ENCODE measurements at places on chromosomes 2 and 18. TPM values are rescaled to one million over a fixed set of nuclear protein-coding genes. Genes with fewer than 3 reads are reported as not detected.

The EFHD1 gene
- not detected for total RNA-seq

The NAT8 gene
- total RNA-seq, result not detected

The ATOH8 gene
- 5.4 TPM for total RNA-seq

The DNER gene
- 0.07 TPM for total RNA-seq

The PTPRM gene
- total RNA-seq, result 98.0 TPM

The STAT4 gene
- 0.07 TPM for total RNA-seq

The HMSD gene
- 0.27 TPM for total RNA-seq

The CASP10 gene
- 38.4 TPM for total RNA-seq

The CDK15 gene
- total RNA-seq, result not detected

The RTKN gene
- total RNA-seq, result 9.3 TPM

The C2orf80 gene
- not detected for total RNA-seq

The EVA1A gene
- 53.2 TPM for total RNA-seq

The STARD6 gene
- total RNA-seq, result not detected

The SNORC gene
- total RNA-seq, result 0.40 TPM

The C2orf78 gene
- not detected for total RNA-seq

The GAREM2 gene
- 1.1 TPM for total RNA-seq

The RESP18 gene
- not detected for total RNA-seq

The LINC00305 gene
- not detected for total RNA-seq

The SPATA3 gene
- total RNA-seq, result not detected

The AMER3 gene
- not detected for total RNA-seq

The DSC1 gene
- not detected for total RNA-seq

The GIGYF2 gene
- 75.9 TPM for total RNA-seq

The ACVR1C gene
- under 0.01 TPM for total RNA-seq

The TSPYL6 gene
- total RNA-seq, result not detected

The UGT1A10 gene
- total RNA-seq, result not detected

The RGPD3 gene
- 0.53 TPM for total RNA-seq

The PRSS56 gene
- total RNA-seq, result not detected

The CUL3 gene
- 112 TPM for total RNA-seq

The IL18R1 gene
- 6.4 TPM for total RNA-seq

The ALPI gene
- not detected for total RNA-seq

The MALL gene
- total RNA-seq, result 102 TPM

The IL36G gene
- not detected for total RNA-seq

The RNF144A gene
- 11.0 TPM for total RNA-seq

The CTAGE1 gene
- total RNA-seq, result not detected

The HOXD11 gene
- total RNA-seq, result not detected

The FTCDNL1 gene
- total RNA-seq, result 1.7 TPM

The PLEK gene
- total RNA-seq, result 0.22 TPM

The GAD1 gene
- 0.14 TPM for total RNA-seq

The EMX1 gene
- total RNA-seq, result not detected

The MAP3K2 gene
- total RNA-seq, result 18.0 TPM
